ENCODE measurements at places on chromosomes 16 and 17. TPM values are rescaled to one million over a fixed set of nuclear protein-coding genes. Genes with fewer than 3 reads are reported as not detected.
A peak's percentile ranks its signal among the peaks of the same experiment; 100 is the strongest.

DNA sequence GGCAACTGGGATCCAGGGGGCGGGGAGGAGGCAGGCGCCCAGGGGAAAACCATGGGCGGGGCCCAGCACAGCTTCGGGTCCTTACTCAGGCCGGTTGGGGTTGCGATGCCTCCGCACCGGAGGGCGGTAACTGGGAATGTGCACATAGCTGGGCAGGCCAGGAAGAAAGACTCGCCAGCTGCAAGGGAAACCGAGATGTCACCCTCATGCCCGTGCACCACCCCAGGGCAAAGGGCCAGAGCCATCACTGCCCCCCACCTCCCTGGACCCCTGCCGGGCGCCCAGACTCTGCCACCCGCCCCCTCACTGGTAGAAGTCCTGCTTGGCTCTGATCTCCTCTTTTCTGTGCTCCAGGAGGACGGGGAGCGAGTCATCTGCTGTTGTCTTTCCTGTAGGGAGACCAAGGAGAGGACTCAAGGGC lies 6.7 kb downstream of the ALOX12B start:
- H3K27ac ChIP-seq = no peak overlapping the region
- no peaks in the 10 kb centered on the region for H3K36me3 ChIP-seq
- DNase-seq = no peak
- H3K4me3 ChIP-seq = no peak overlapping the region
- H3K4me1 ChIP-seq = peaks cover 14% of the 10 kb centered on the region

DNA sequence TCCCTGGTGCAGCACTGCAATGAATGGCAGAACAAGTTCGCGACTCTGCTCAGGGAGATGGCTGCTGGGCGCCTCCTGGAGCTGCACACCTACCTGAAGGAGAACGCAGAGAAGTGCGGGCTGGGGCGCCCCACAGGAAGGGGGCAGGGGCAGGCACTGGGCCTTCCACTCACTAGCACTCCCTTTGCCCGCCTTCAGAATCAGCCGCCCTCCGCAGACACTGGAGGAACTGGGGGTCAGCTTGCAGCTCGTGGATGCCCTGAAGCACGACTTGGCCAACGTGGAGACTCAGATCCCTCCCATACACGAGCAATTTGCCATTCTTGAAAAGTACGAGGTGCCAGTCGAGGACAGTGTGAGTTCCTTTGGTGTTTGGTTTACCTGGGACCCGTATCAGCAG lies 46.4 kb downstream of the DNAH2 start:
- H3K36me3 ChIP-seq = no peaks in the 10 kb centered on the region
- H3K4me1 ChIP-seq = peaks cover 14% of the 10 kb centered on the region
- DNase-seq = no peak

GRCh38 chr17:6456914-6457687 lies 12.8 kb downstream of the PIMREG start:
- no peak overlapping the region for H3K27ac ChIP-seq
- no peaks in the 10 kb centered on the region for H3K4me1 ChIP-seq
- H3K27me3 ChIP-seq = no peaks in the 10 kb centered on the region
- no peak overlapping the region for H3K4me3 ChIP-seq
- no peaks in the 10 kb centered on the region for H3K36me3 ChIP-seq
- no peak for DNase-seq

UNC45B gene
- not detected for total RNA-seq

TMC7 gene
- total RNA-seq = 0.33 TPM

PIK3R5 gene
- total RNA-seq = 4.7 TPM

GRCh38 chr16:56729735-56730662 lies at the start of gene NUP93:
TSS of gene NUP93 (plus strand) at chr16:56730129. CDS start at chr16:56748248, 18,119 bp downstream.
- H3K27me3 ChIP-seq = no peaks in the 10 kb centered on the region
- H3K4me3 ChIP-seq = peak within 1 kb of the TSS; percentile 80
- peak; percentile 93 for DNase-seq
- H3K27ac ChIP-seq = peak within 1 kb of the TSS; percentile 89
- H3K36me3 ChIP-seq = no peaks in the 10 kb centered on the region

GRCh38 chr17:75412455-75413317 lies 7.2 kb upstream of the GRB2 start:
- no peaks in the 10 kb centered on the region for H3K27me3 ChIP-seq
- no peak overlapping the region for H3K4me3 ChIP-seq
- no peak overlapping the region for H3K27ac ChIP-seq
- no peaks in the 10 kb centered on the region for H3K36me3 ChIP-seq

DNA sequence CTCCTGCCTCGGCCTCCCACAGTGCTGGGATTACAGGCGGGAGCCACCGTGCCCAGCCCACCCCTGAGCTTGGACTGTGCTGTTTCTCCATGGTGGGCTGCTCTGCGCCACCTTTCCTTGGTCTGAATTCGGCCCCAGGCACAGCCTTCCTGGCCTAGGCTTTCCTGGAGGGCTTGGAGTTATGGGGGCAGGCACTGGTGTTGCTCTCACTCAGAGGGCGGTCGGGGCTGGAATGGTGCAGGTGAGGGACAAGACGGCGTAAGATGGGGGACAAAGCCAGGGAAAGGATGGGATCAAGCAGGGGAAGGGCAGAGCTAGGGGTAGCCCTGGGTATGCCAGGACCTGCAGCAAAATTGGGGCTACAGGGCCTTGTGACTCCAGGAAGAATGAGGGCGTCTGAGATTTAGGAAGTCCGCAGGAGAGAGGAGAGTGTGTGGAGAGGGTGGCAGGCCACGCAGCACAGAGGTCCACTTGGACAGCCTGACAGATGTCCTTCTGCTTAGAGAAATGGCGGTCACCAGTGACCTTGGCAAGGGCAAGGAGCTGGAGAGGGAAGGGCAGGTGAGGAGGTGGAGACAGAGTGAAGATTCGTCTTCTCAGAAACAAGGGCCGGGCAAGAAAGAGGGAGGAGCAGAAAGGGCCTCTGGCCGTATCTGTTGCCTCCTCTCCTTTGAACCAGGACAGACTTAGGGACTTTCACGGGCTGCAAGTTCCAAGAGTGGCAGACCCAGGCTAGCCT lies 1.6 kb upstream of the ATP6V0C start:
- no peak overlapping the region for H3K4me3 ChIP-seq
- H3K4me1 ChIP-seq = peaks cover 39% of the 10 kb centered on the region
- no peaks in the 10 kb centered on the region for H3K36me3 ChIP-seq
- no peak for DNase-seq

GRCh38 chr16:57564571-57565270 lies 22.3 kb downstream of the ADGRG5 start:
- no peaks in the 10 kb centered on the region for H3K4me1 ChIP-seq
- no peak overlapping the region for H3K27ac ChIP-seq
- H3K27me3 ChIP-seq = no peaks in the 10 kb centered on the region

GRCh38 chr17:7982666-7983065 lies 19.7 kb upstream of the GUCY2D start:
- no peaks in the 10 kb centered on the region for H3K4me1 ChIP-seq
- H3K27me3 ChIP-seq = no peaks in the 10 kb centered on the region
- no peak for DNase-seq
- no peak overlapping the region for H3K4me3 ChIP-seq

- H3K27me3 ChIP-seq = no peaks in the 10 kb centered on the region
- no peak overlapping the region for H3K27ac ChIP-seq
- H3K4me3 ChIP-seq = no peak overlapping the region
Measured at GRCh38 chr16:8572919-8573724, 17.2 kb downstream of the TMEM114 start.

DNA sequence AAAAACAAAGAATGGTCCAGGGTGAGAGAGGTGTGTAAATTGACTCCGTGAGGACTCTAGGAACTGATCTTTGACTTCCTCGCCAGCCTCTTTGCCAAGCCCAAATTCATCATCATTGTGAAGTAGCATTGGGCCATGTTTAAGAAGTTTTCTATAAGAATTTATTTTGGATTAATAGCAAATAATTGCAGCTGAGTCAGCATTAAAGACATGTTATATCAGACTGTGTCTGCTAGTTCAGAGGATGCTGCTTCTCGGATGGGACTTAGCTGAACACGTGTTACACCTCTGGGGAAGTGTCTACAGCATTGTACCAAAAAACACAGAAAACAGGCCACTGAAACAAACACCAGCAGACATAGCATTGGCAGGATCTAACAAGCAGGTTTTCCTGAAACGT lies 366.6 kb downstream of the CDH13 start:
- H3K36me3 ChIP-seq = no peaks in the 10 kb centered on the region
- H3K4me3 ChIP-seq = no peak overlapping the region
- DNase-seq = no peak
- no peak overlapping the region for H3K27ac ChIP-seq

DNA sequence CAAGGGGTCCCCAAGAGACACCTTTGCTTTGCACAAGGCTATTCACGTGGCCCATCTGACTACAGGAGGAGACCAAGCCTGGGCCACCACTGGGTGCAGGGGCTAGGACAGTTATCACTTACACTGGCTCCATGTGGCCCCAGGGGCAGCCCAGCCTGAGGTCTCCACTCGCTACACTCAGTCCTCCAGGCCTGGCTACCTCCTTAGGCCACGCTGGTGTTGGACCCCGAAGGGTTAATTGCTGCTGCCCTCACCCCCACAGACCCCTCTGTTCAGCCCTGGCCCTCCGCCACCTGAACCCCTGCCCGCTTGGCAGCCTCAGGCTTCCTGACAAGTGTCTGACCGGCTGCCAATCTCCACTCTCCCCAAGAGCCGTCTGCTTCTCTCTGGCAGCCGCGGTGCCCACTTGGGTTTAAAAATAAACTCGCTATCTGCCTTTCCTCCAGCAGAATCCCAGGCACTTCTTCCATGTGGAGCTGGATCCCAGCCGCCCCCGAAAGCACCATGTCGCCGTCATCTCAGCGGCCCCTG lies 27.8 kb downstream of the ADAM11 start:
- H3K27me3 ChIP-seq = no peaks in the 10 kb centered on the region
- no peaks in the 10 kb centered on the region for H3K4me1 ChIP-seq
- no peak for DNase-seq
- H3K4me3 ChIP-seq = no peak overlapping the region
- no peak overlapping the region for H3K27ac ChIP-seq
- no peaks in the 10 kb centered on the region for H3K36me3 ChIP-seq

DNA sequence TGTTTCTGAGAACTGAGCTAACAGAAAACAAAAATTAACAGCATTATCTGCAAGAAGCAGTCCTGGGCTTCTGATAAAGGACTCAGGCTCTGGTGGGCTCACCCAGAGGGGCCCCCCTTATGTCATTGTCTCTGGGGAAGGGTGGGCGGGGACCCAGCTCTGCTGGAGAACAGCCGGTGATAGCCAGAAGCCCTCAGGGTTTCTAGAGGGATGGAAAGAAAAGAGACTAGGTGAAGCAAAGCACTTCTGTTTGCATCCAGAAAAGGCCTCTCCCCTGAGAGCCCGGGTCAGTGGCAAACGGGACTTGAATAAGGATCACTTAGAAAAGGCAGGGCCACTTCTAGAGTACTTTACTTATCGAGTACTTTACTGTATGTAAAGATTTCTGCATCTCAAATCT lies 7.0 kb upstream of the CDC42EP4 start:
- H3K36me3 ChIP-seq = no peaks in the 10 kb centered on the region
- no peak for DNase-seq
- H3K27ac ChIP-seq = no peak overlapping the region
- no peaks in the 10 kb centered on the region for H3K27me3 ChIP-seq

UNKL gene
- total RNA-seq = 21.4 TPM

ZFPM1 gene
- 10.9 TPM for total RNA-seq

- no peaks in the 10 kb centered on the region for H3K27me3 ChIP-seq
- no peaks in the 10 kb centered on the region for H3K36me3 ChIP-seq
- H3K4me3 ChIP-seq = no peak overlapping the region
- H3K4me1 ChIP-seq = no peaks in the 10 kb centered on the region
Measured at GRCh38 chr17:77556383-77557061, 402.0 kb upstream of the TNRC6C start.

KRTAP3-1 gene
- total RNA-seq = not detected

PLCG2 gene
- total RNA-seq = 9.6 TPM

GRCh38 chr16:86404678-86405077 lies 105.6 kb upstream of the FOXF1 start:
- no peaks in the 10 kb centered on the region for H3K4me1 ChIP-seq
- no peaks in the 10 kb centered on the region for H3K36me3 ChIP-seq
- H3K27me3 ChIP-seq = no peaks in the 10 kb centered on the region
- H3K4me3 ChIP-seq = no peak overlapping the region

DNA sequence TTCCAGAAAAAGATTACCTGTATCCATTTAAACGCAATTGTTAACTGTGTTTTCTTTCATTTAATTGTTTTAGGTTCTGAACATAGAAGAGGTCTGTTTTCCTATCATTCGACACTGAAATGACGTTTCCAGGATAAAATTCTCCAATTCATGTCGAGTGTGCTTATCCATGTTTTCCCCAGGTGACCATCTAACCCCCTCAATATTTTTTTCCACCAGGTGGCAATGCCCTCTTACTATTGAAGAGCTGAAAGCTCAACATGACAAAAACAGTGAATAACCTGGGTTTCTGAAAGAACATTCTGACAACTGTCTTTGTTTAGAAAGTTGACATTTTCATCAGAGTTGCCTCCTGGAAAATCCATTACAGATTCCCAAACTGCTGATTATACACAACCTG lies 948.7 kb downstream of the KCNJ2 start:
- no peak overlapping the region for H3K4me3 ChIP-seq
- H3K36me3 ChIP-seq = no peaks in the 10 kb centered on the region
- H3K27ac ChIP-seq = no peak overlapping the region
- no peaks in the 10 kb centered on the region for H3K27me3 ChIP-seq

HOXB1 gene
- not detected for total RNA-seq

NLE1 gene
- total RNA-seq = 12.9 TPM

SHISA9 gene
- total RNA-seq = 4.6 TPM

USP43 gene
- 6.9 TPM for total RNA-seq

ABCA10 gene
- 7.3 TPM for total RNA-seq

LPO gene
- total RNA-seq = not detected

- H3K4me1 ChIP-seq = no peaks in the 10 kb centered on the region
- no peak overlapping the region for H3K27ac ChIP-seq
- H3K4me3 ChIP-seq = no peak overlapping the region
- H3K27me3 ChIP-seq = no peaks in the 10 kb centered on the region
Measured at GRCh38 chr16:82108774-82109173, 61.2 kb downstream of the MPHOSPH6 start.

- no peak for DNase-seq
- no peaks in the 10 kb centered on the region for H3K27me3 ChIP-seq
- H3K27ac ChIP-seq = peak overlapping the region; percentile 7
- H3K36me3 ChIP-seq = no peaks in the 10 kb centered on the region
- H3K4me3 ChIP-seq = no peak overlapping the region
Measured at GRCh38 chr16:66367968-66368891, 1.7 kb downstream of the CDH5 start.

ABCA8 gene
- 16.8 TPM for total RNA-seq

SNTB2 gene
- 11.2 TPM for total RNA-seq

- H3K36me3 ChIP-seq = no peaks in the 10 kb centered on the region
- no peak overlapping the region for H3K4me3 ChIP-seq
- no peaks in the 10 kb centered on the region for H3K4me1 ChIP-seq
- H3K27me3 ChIP-seq = no peaks in the 10 kb centered on the region
- peak overlapping the region; percentile 20 for H3K27ac ChIP-seq
Measured at GRCh38 chr17:68707031-68707430, 105.9 kb upstream of the FAM20A start.

TMEM235 gene
- total RNA-seq = not detected

GFAP gene
- 7.0 TPM for total RNA-seq

All from body of pancreas (tissue), 4 donors.